ENCODE measurements at places on chromosomes 5 and 9.

- no peak for DNase-seq
Observed at GRCh38 chr5:42956551-42956950, 83.6 kb downstream of the ANXA2R start.

DNA sequence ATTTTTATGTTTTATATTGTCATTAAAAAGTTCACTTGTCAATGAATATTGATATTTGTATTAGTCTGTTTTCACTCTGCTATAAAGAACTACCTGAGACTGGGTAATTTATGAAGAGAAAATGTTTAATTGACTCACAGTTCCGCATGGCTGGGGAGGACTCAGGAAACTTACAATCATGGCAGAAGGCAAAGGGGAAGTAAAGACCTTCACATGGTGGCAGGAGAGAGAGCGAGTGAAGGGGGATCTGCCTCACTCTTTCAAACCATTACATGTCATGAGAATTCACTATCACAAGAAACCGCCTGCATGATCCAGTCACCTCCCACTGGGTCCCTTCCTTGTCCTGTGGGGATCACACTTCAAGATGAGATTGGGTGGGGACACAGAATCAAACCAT, 27.4 kb downstream of the SRD5A1 start:
- DNase-seq = no peak

- peak; percentile 89 for DNase-seq
Observed at GRCh38 chr9:79477955-79478771, 93.6 kb upstream of the TLE4 start.

- DNase-seq = no peak
Observed at GRCh38 chr5:169711551-169712225, 74.6 kb downstream of the DOCK2 start.

DNA sequence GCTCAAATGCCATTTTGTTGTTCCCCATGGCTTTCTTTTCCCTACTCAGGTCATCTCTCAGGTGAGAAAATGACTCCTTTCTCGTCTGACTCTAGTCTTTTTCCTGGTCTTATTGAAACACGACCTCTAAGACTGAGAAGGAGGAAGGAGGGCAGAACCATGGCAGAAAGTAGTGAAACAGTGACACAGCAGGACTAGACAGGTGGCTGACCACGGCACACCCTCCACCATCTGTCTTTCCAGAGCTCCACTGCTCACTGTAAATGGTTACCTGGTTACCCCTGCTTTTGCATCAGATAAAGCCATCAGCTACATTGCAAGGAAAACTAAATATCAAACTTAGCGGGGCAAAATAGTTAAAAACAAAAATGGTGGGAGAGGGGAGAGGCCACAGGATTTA, 30.9 kb downstream of the NR4A3 start:
- no peak for DNase-seq

GRCh38 chr5:164885179-164885578, 1379.8 kb downstream of the MAT2B start:
- DNase-seq = no peak

DNA sequence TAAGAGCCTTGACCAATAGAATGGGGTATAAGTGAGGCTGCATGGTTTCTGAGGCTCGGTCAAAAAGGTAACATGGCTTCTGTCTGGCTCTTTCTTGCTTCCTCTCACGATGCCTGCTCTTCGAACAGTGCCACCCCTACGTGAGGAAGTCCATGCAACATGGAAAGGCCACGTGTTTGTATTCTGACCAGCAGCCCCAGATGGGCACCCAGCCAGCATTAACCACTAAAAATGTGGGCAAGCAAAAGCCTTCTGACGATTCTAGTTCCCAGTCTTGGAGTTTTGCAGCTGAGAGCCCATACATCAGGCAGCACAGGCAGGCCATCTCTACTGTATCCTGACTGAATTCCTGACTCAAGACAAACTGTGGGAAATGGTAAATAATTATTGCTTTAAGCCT, 24.2 kb upstream of the NREP start:
- DNase-seq = peak; percentile 9

DNA sequence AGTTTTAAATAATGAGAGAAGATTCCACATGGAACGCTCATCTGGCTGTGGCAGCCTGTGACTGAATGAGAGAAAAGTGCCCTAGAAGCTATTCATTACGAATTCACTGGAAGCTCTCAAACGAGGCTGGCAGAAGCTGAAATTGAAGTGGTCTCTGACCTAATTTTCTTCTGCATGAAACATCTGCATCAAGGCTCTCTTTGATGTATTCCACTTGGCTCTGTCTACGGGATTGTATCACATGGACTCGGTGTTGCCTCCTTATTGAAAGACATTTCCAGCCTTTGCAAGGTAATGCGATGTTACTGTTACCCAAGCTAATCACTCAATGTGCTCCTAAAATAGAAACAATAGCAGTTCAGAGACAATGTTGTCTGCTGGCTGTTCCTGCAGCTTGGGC, 246.9 kb upstream of the ZNF462 start:
- DNase-seq = no peak

- no peak for DNase-seq
Observed at GRCh38 chr5:15525703-15526275, 25.8 kb downstream of the FBXL7 start.

DNA sequence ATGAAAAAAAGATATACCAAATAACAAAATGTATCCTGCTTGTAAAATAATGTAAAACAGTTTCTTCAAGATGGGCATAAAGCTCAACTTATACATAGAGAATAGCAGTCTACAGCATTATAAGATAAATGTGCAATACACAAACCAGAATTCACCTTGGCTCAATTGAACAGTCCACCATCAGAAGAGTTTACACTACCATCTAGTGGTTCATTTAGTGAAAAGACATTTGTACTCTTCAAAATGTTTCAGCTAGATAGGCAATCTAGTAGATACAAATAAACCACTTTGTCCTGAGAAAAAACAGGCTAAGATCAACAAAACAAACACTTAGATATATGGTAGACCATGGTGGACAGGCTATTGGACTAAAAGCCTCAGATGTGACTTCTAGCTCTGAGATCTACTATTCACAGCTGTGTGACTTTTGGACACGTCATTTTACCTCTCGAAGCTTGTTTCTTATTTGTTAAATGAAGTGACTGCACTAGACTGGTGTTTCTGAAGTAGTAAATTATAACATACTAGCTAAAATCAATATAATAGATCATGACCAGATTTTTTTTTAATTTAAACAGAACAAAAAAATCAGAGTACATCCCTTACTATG, 22.1 kb upstream of the TPD52L3 start:
- peak; percentile 46 for DNase-seq

All from mammary epithelial cell (primary cell).